ENCODE measurements at places on chromosomes 3 and 15.

GRCh38 chr3:37287776-37288175, 113.4 kb upstream of the LRRFIP2 start:
- DNase-seq: no peak

GRCh38 chr3:9404680-9405079, 7.3 kb downstream of the SETD5 start:
- DNase-seq: no peak

DNA sequence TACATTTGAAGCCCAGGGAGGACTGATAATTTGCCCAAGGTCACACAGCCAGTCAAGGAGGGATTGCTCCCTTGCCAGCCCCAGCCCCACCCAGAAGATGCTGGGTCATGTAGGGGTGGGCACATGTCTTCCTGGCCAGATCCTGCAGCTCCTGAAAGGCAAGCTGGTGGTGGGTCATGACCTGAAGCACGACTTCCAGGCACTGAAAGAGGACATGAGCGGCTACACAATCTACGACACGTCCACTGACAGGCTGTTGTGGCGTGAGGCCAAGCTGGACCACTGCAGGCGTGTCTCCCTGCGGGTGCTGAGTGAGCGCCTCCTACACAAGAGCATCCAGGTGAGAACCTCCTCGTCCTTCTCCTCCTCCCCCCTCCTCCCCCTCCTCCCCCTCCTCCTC, 13.2 kb downstream of the ISG20 start:
- DNase-seq: no peak

GRCh38 chr15:97858296-97858695, 102.2 kb upstream of the ARRDC4 start:
- no peak for DNase-seq

DNA sequence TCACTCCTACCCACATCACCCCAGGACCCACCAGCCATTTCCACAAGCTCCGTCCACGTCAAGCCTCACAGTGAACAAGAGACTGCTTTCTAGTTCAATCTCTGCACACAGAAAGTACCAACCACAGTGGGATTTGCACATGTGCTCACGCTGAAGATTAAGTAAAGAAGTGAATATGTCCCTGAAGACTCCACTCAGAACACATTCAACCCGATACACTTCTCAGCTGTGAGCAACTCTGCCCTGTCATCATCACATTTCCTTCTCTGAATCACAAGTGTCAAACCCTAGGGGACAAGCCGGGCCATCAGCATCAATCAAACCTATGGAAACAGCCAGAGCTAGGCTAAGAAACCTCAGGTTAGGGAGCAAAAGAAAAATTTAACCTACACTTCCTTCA, 1.9 kb downstream of the STIMATE start:
- DNase-seq: no peak

DNA sequence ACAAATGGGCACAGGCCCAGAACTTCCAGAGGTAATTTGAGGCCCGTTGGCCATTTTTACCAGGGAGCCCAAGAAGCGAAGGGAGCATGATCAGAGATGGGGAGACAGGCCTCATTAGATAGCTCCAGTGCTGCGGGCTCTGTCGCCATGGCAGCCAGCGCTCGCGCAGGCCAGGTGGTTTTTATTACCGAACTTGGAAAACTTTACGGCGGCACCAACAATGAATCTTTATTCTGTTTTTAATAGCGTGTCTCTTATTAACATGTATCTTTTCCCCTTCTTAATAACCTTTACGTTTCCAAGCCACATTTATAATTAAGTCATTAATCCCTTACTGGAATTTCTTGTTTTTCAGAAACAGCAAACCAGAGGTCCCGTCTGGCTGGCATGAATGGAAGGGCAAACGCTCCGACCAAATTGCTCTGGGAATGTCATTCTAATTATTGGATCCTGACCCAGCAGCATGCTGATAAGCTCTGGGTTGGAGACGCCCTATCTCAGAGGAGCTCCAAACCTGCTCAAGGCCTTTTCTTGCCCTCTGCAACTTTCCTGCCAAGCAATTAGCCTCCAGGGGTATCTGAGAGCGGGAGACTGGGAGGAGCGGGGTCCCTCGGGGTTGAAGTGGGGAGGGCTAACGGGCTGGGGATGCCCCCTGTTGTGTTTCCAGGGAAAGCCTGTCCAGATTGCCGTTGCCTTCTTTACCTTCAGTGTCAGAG, 256.4 kb downstream of the TLE3 start:
- DNase-seq: no peak

GRCh38 chr3:43323541-43323940, 37.2 kb downstream of the SNRK start:
- no peak for DNase-seq

DNA sequence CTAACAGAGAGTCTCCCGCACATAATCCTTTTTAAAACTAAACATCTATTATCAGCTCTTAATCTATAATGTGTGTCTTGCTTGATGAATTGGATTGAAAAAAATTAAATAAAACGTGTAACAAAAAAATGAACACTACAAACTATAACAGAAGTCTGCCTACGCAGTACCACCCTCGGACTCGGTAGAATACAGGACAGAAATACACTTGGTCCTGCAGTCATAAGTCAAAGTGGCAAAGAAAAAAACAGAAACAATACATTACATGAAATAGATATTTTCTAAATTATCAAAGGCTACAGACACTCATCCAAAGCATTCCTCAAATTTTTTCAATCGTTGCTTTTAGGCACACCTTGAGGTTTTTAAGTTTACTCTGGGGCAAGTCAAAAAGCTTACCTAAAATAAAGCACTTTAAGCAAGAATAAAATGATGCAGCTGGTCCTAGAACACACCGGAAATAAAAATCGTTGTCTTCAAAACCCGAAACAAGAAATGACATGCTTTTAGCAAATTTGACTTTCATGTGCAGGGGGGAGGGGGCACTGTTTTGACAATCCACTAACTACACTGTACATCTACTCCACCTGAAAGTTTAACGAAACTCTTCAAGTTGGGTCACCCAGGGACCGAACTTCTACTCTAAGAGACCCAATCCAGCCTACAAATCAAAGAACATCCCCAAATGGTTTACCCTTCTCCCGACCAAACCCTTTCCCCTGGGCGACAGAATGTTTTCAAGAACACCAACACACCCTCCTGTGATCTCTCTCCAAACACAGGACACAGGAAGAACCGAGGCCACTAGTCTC, 1.3 kb downstream of the ADAM10 start:
- DNase-seq: no peak
